ENCODE measurements at places on chromosomes 2 and 18.

GRCh38 chr2:172888714-172889669, 153.3 kb downstream of the RAPGEF4 start:
- peak; percentile 32 for DNase-seq

DNA sequence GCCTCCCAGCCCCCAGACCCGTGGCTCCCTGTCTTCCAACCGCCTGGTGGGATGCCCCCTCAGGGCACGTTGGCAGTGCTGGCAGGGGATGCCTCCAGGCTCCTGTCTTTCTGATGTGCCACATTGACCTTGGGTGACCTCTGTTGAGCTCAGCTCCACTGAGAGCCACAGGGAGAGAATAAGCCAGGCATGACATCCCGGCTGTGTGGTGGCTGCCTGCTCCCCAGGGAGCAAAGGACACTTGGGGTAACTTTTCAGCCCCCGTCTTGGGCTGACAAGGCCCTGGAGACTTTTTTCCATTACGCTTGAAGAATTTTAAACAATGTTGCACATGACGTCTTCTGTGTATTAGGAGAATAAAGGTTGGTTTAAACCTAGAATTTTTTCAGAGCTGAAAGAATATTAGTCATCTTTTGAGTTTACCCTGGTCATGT, 246.0 kb downstream of the TSN start:
- DNase-seq: no peak

GRCh38 chr2:64865831-64866345, 123.3 kb upstream of the SLC1A4 start:
- DNase-seq: no peak

- no peak for DNase-seq
These were observed 6.6 kb downstream of the HTRA2 start for GRCh38 chr2:74536166-74536950.

DNA sequence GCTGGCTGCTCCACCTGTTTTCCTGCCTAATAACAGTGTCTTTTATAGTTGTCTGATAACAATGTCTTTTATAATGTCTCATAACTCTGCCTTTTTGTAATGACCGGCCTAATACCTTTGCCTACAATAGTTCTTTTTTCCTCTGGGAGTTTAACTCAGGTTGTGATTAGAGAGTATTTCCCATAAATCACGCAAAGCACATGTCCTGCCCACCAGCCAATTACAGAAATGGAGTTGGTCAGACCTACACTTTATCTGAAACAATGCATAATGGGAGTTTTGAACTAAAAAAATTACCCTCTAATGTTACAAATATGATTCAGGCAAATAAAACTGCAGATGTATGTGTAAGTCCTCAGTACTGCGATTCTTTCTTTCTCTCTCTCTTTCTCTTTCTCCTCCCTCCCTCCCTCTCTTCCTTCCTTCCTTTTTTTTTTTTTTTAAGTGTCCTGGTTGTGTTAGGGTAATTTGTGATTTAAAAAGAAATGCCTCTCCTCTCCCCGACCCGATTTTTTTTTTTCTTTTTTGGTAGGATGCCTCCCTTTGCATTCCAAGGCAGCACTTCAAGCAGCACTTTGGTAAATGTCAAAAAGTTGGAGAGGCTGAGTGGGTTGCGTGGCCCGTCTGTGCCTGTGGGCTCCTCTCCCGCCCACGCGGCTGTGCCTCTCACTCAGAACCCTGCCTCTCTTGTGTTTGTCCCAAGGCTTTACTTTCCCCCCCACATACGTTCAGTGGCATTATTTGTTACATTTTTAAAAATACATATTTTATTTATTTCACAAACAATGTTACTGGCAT, 147.3 kb downstream of the AGAP1 start:
- DNase-seq: no peak

- no peak for DNase-seq
These were observed 263.9 kb upstream of the UBE2E3 start for GRCh38 chr2:180716186-180717180.

DNA sequence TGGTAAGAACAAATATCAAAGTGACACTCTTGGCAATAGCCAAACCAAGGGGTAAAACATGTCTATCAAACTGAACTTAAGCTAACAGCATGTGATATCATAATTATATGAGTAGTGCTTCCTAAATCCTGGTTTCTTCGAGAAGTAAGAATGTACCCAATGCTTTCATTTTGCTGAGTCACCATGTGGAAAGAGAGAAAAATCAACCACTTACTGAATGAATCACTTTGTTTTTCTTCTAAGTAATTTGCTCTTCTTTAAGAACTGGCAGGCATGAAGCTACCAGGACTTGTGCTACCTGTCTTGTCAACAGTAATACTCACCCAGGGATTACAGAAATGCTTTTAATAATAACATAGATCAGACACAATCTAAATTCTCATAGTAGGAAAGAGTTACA, 19.0 kb upstream of the DUSP19 start:
- DNase-seq: no peak

- DNase-seq: no peak
These were observed 12.4 kb downstream of the KLHL14 start for GRCh38 chr18:32760391-32760790.

- no peak for DNase-seq
These were observed 14.9 kb upstream of the ACKR3 start for GRCh38 chr2:236554629-236555282.

- DNase-seq: no peak
These were observed 91.7 kb downstream of the DYSF start for GRCh38 chr2:71544919-71545571.

- no peak for DNase-seq
These were observed 276.3 kb downstream of the KCNS3 start for GRCh38 chr2:18154812-18155211.

- DNase-seq: peak; percentile 34
These were observed 174.2 kb downstream of the MIB1 start for GRCh38 chr18:21914739-21915319.

GRCh38 chr2:11798701-11799435, 52.4 kb downstream of the LPIN1 start:
- DNase-seq: no peak

DNA sequence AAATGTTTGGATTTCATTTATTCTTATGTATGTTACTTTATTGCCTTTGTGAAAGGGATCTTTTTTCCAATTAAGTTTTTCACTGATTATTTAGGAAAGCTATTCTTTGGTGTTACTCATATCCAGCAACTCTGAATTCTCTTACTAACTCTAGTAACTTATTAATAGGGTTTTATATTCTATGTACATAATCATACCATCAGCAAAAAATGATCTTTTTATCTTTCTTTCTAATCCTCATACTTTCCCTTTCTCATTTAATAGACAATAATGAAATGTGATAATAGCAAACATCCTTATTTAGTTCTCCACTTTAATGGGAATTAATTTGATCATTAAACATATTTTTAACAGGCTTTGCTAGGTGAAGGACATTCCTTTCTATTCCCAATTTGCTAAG, 12.3 kb upstream of the CDKL4 start:
- DNase-seq: no peak

GRCh38 chr18:12403601-12404506, 3.9 kb upstream of the PRELID3A start:
- DNase-seq: no peak

GRCh38 chr2:112277596-112278220, 2.3 kb downstream of the ZC3H6 start:
- DNase-seq: no peak

GRCh38 chr2:43201497-43201896, 24.9 kb downstream of the ZFP36L2 start:
- DNase-seq: no peak

GRCh38 chr18:69789794-69790193, 157.9 kb downstream of the CD226 start:
- no peak for DNase-seq

- DNase-seq: no peak
These were observed 13.2 kb downstream of the BMP10 start for GRCh38 chr2:68857855-68858456.

DNA sequence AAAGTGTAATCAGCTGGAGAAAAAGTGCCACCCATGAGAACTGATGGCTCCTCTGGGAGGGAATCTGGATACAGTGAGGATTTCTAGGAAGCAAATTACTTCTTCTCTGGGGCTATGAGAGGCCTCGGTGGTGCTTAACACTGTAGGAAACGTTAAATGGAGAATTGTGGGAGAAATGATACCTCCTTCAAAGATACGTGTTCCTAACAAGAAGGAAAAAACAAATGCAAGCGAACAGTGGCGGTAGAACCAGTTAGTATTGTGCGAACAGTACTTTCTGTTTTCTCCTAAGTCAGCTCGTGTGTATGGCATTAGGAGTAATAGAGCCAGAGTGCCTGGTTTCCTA, 587 bp upstream of the MTIF2 start:
- DNase-seq: no peak

DNA sequence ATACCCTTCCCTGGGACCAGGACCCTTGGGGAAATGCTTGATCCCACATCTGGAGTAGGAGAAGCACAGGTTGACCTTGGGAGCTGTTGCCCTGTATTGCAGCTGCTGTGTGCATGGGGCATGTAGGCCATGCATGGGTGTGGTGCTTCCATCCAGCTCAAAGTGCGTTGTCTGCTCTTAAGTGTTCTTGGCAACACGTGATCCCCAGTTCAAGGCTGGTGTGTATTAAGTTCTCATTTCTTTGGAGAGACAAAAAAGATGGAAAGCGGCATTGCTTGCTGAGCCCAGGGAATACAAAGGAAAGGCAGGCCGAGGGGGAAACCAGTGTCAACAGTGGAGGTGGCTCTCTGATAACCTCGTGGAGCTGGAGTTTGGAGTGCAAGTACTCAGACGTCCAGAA, 110.7 kb downstream of the RTP5 start:
- no peak for DNase-seq

- DNase-seq: no peak
These were observed 243.9 kb downstream of the PRKCE start for GRCh38 chr2:45895241-45895861.

DNA sequence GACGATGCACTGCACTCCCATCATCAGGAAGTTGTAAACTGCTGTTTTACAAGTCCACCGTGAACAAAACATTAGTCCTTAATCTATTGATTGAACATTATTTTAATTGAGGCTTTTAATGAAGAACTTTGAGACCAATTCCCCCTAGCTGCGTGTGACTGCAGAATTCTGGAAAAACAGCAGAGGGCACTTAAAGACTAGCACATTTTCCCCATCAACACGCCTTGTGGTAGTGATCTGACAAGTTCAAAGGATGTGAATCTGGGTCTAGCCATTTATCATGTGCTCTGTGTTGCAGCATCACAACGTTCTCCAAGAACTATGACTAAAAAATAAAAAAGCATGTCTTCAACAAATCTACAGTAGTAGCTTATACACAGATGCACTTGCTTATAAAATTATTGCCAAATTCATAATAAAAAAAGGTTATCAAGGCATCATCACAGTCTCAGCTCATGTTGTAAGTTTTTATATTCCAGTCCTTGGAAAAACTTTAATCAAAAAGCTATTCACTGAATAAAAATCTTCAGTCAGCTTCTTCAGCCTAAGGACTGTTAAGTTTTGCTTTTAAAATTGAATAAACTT, 35.8 kb downstream of the SKOR2 start:
- DNase-seq: peak; percentile 19

All from NCI-H2081 (cell line).